ENCODE measurements at places on chromosomes 12 and 14.

DNA sequence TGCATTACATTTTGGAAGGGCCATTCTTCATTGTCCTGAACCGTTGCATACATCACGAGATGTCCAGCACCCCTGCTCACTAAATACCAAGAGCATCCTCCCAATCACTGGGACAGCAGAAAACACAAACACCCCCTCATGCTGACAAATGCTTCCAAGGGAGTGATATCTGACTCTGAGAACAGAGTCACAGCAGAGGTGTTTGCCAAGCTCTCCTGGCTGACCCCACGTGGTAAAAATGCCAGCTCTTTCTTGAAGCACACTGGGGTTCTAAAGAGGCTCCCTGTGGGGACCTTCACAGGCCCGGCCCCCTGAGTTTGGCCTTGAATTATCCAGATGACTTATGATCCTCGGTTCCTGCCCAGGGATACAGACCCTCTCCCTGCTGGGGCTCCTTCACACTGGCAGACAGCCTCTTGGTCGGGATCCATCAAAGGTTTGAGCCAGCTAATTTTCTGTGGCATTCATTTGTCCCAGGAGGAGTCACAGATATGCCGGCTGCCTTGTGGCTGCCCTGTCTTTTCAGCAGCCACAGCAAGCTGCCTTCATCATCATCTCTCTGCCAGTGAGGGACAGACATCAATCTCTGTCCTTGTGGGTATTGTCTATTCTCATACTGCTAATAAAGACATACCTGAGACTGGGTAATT, 43.1 kb upstream of the PSMC1 start:
- DNase-seq = no peak

DNA sequence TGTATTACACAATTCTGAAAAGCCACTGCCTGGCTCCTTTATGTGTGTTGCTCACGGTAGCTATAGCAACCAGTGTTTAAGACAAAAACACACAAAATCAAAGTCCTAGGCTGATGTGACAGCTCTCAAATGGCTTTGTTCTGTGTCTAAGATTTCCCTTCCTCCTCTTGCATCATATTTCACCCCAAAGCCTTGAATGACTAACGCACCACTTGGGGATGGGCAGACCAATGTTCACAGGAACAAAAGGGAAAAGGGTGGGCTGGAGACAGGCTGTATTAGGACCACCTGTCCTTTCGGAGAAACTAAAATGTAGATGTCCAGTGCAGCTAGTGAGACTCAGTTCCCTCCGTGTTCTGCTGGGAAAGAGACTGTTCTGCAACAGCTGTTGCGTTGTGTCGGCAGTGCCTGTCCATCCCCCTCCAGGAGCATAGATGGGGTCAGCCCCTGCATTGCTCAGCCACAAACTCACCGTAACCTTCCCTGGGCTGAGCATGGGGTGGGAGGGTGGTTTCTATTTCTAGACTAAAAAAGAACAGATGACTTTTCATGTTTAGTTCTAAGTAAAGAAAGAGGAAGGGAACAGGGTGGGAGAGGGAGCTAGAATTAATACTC, 26.8 kb upstream of the DAAM1 start:
- peak; percentile 27 for DNase-seq

- no peak for DNase-seq
Observed at GRCh38 chr14:38578278-38578681, 322.4 kb upstream of the CLEC14A start.

DNA sequence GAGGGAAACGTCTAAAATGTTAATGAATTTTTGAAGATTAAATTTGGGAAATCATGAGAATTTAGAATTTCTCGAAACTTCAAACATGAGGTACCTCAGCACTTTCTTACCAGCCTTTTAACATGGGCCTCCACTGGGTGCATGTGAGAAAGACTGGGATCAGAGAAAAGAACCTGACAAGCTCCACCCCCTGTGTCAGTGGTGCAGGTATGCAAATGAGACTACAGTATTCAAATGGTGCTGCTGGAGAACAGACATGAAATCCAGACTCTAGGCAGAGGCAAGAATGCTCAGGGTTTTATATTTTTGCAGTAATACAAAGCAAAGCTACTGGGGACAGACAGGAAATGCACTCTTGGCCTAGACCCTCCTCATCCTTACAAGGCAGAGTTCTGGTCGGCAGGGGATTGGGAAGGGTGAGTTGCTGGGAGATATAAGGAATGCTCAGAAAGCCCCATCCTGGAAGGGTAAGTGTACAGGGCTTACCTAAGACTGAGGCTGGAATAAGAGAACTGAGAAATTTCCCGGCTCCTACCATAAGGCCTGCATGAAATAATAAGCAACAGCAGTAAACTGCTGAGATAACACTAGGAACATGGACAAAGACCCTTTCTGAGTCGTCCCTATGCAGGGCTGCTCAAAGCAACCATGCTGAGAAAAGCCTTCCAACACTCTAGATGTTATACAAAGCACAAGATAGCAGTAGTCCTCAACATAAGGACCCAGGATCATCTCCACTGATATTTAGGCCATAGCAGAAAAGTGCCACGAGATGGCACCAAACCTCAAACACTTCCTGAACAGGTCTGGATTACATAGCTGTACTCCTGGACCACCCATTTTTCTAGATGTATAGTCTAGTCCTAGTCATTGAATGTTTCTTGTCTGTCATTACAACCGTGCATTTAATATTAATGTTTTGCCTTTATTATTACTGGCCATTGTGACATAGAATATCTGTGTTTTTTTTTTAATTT, 260.8 kb downstream of the RASSF9 start:
- no peak for DNase-seq

DNA sequence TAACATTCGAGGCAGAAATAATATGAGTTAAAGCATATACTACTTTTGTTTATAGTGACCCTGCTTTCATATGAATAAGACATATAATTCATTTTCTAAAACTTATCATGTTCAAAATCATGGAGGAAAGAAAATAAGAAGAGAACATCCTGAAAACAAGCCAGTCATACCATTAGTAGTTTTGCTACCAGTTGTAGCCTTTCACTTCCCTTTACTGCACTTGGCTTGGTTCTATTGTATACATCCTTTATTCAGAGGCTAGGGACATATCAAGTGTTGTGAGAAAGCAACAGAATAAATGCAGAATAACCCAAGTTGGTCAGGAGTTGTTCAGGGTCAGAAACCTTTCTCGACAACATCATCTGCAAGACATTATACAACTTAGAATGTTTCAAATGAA, 598.7 kb downstream of the SOX5 start:
- DNase-seq = no peak

Measured in CD4-positive, alpha-beta memory T cell (primary cell).